ENCODE measurements at places on chromosomes 2 and 18.
A peak's percentile ranks its signal among the peaks of the same experiment; 100 is the strongest.

- no peak for DNase-seq
Measured at GRCh38 chr2:47046271-47046670, 108.8 kb downstream of the STPG4 start.

DNA sequence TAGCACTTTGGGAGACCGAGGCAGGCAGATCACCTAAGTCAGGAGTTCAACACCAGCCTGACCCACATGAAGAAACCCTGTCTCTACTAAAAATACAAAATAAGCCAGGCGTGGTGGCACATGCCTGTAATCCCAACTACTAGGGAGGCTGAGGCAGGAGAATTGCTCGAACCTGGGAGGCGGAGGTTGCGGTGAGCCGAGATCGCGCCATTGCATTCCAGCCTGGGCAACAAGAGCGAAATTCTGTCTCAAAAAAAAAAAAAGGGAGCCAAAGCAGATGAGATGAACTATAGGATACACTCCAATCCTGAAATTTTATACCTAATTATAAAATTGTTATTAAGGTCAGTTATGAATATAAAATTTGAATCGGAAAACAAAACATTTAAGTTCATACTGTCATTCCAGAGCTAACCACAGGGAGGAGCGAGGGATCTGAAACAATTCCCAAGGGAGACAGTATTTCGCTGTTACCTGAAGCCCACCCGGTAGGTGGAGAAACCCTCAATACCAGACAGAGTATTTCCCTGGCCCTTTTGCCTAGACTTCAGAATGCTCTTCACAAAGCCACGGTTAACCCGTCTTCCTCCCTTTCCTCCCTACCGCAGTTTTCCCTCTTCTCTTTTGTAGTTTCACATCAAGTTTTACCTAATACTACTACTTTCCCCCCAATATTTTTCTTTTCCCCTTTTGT is 1.4 kb downstream of the PPM1G start:
- DNase-seq = peak; percentile 78

DNA sequence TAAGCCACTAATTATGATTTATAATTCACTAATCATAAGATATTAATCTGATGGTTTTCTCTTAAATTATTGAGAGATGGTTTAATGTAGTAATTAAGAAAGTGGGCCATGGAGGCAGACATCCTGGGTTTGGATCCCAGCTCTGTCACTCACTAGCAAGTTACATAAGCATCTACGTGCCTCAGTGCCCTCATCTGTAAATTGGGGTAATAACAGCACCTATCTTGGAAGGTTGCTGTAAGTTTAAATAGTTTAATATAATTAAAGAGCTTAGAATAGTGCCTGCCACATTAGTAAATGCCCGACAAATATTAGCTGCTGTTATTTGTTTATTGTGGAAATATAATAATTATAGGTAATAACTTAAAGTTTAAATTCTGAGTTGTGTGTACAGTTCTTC is 30.9 kb downstream of the BABAM2 start:
- no peak for DNase-seq

DNA sequence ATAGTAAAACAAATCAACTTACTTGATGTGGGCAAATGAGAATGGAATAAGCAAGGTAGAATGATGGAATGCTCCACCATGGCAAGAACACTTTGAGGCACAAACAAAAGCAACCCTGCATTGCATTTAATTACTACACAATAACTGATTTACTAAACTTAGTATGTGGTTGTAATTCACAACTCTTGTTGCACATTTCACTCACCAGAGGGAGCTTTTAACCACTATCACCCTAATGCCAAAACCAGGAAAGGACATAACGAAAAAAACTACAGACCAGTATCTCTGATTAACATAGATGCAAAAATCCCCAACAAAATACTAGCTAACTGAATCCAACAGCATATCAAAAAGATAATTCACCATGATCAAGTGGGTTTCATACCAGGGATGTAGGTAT is 659.8 kb downstream of the CPS1 start:
- DNase-seq = no peak

DNA sequence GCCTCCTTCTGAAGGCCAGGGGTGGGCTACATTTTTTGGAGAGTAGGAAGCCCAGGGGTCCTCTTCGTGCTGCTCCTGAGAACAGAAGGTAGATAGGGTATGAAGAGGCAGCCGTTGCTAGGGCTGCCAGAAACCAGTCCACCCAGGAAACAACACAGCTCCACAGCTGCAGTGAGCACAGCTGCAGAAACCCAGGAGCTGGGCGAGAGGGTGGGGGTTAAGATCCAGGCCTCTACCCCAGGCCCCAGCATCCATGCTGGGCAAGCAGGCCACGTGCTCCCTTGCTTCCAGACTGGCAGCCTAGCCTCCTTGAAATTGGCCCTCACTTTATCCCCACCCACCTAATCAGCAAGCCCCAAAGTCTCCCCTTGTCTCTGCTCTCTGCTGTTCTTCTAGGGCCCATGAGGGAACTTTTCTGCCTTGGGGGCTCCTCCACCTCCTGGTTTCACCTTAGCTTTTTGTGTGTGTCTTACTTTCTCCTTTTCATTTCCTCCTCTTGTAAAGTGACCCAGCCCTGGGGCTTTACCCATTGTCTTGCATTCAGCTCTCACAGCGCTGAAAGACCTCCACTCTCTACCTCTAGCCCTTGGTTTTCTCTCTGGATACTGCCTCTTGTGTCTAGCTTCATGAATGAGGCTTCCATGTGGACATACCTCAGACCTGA is 30.7 kb downstream of the STON1 start:
- DNase-seq = no peak

DNA sequence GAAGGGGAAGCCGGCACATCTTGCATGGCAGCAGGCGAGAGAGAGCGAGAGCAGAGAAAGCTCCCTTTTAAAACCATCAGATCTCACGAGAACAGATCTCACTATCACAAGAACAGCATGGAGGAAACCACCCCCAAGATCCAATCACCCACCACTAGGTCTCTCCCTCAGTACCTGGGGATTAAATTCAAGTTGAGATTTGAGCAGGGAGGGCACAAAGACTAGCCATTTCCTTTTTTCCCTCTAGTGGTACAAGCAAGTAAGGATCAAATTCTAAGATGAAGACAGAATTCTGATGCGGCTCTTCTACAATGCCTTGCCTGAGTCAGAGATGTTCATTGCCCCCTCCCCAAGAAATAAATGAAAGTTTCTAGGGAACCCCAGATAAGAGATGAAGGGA is 45.6 kb upstream of the ANKRD44 start:
- DNase-seq = no peak

DNA sequence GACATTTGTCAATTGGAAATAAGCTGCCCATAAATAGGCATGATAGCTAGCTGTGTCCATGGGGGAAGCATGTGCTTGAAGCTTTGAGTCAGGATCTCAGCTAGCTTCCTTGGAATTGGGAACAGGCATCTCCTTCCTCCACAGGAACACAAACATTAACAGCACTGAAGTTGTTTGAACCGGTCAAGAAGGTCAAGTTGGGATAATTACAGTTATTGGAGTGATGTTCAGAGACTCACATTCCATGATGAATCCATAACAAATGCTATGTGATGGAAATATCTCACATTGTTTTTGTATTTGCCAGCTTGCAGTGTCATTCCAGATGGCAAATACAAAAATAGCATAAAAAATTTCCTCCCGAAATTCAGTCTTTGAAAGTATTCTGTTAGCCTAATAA is 347.6 kb upstream of the SMIM21 start:
- DNase-seq = no peak

DNA sequence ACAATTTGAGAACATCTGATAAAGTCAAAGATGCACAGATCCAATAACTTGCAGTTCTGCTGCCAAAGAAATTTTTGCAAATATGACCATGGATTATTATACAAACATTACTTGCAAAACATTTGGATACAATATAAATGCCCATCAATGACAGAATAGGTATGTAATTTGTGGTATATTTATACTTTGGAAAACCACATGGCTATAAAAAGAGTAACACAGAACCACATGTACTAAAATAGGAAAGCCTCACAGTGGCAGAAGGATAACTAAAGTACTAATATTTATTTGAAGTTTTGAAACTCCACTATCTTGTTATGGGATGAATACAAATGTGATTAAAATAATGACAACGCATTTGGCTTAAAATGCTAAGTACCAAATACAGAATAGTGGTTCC is 51.8 kb upstream of the DNAJC10 start:
- DNase-seq = no peak

DNA sequence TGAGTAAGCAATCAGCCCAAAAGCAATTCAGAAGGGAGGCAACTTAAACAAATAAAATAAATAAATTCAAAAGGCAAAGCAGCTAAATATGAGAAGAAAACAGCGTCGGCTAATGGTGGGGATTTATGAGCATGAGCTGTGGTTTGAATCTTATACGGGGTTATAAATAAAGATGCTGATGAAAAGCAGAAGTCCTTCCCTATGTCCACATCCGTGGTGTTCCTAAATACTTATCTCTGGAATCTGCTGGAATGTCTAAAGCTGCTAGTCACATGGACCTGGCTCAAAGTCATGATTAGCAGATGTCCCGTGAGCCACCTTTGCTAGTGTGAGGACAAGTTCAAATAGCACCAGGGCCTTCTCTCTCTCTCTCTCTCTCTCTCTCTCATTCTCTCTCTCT is 33.8 kb downstream of the SMIM21 start:
- DNase-seq = no peak

DNA sequence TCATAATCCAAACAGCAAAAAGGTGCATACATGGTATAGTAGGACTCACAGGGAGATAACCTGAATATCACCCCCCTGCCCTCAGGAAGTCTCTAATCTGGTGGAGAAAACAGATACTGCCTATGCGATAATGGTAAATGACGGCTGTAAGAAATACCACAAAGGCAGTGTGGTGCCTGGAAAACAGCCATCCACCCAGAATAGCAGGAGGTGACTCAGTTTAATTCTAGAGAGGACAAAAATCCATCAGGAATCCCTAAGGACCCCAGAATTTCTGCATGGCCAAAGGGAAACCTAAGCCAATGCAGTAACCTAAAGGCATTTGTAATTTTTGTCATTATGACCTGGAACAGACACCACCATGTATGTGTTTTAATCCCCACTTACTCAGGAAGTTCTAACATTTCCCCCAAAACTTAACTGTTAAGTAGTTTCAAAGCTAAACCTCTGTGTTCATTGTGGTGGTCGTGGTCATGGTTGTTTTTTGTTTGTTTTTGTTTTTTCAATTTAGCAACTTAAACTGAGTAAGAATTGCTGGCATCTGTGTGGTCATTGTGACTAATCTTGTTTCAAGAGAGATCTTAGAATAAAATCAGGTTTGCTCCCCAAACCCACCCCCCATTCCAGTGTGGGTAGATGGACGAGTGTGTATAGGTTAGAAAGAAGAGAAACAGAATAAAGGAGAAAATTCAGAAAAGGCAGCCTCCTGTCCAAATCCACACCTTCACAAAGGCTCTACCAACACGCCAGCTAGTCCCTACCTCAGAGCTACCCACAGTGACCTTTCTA is 121.5 kb upstream of the CDCA7 start:
- no peak for DNase-seq

GRCh38 chr2:110960954-110961353 is 159.8 kb upstream of the BCL2L11 start:
- DNase-seq = no peak

Measured in SW 1271 (cell line).